CD4-positive, alpha-beta memory T cell (primary cell): ENCODE measurements at places on chromosomes 3 and 15. TPM values are rescaled to one million over a fixed set of nuclear protein-coding genes. Genes with fewer than 3 reads are reported as not detected.

The FXR1 gene
- 131 TPM for total RNA-seq

The SRGAP3 gene
- 2.4 TPM for total RNA-seq

The CHL1 gene
- total RNA-seq = not detected

The HYAL1 gene
- 0.38 TPM for total RNA-seq

The ADGRG7 gene
- total RNA-seq = not detected

The MYRIP gene
- total RNA-seq = not detected

The CLDN18 gene
- total RNA-seq = not detected

The LOXL1 gene
- 2.1 TPM for total RNA-seq

The SH2D7 gene
- total RNA-seq = not detected

The PXYLP1 gene
- 22.6 TPM for total RNA-seq

The TMCO5A gene
- not detected for total RNA-seq

The RLBP1 gene
- total RNA-seq = not detected

The REC114 gene
- not detected for total RNA-seq

The CYP1A1 gene
- total RNA-seq = 0.26 TPM

The CFAP100 gene
- not detected for total RNA-seq

The BAHD1 gene
- 47.0 TPM for total RNA-seq

The XXYLT1 gene
- total RNA-seq = 3.9 TPM

The SPATA12 gene
- total RNA-seq = not detected

The HGD gene
- 2.6 TPM for total RNA-seq

The EPHA3 gene
- total RNA-seq = not detected

The TEX55 gene
- not detected for total RNA-seq

The CDC25A gene
- not detected for total RNA-seq

The DNAH12 gene
- 0.09 TPM for total RNA-seq

The ZNF502 gene
- total RNA-seq = 3.4 TPM

The ADAMTS17 gene
- 4.7 TPM for total RNA-seq

The LRRC2 gene
- total RNA-seq = 1.0 TPM

The STAC gene
- total RNA-seq = not detected

The CGNL1 gene
- total RNA-seq = not detected

The ZBBX gene
- total RNA-seq = not detected

The EFHB gene
- total RNA-seq = not detected

The SH3GL3 gene
- not detected for total RNA-seq

The CCDC39 gene
- 0.29 TPM for total RNA-seq

The MDFIC2 gene
- not detected for total RNA-seq
